ENCODE measurements at places on chromosomes 7 and 10. TPM values are rescaled to one million over a fixed set of nuclear protein-coding genes. Genes with fewer than 3 reads are reported as not detected.
A peak's percentile ranks its signal among the peaks of the same experiment; 100 is the strongest.

DNA sequence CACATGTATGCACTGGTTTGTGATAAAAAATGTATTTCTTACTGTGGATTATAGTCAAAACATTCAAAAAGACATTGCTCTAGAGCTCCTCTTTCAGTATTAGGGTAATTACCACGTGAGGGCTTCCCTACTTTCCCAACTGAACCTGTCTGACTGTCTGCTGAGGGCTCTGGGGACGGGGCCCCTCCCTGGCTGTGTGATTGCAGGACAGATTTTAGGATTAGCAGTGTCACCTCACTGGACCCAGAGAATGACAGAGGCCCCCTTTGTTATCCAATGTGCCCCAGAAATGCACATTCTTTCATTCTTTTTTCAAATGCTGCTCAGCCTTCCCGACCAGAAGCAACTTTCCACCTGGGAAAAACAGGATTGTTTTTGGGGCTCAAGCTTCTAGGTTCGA, 43.6 kb upstream of the MXI1 start:
- H3K4me3 ChIP-seq, result no peak overlapping the region
- H3K4me1 ChIP-seq, result peaks cover 11% of the 10 kb centered on the region
- no peak for DNase-seq
- H3K27ac ChIP-seq, result no peak overlapping the region
- H3K27me3 ChIP-seq, result no peaks in the 10 kb centered on the region

DNA sequence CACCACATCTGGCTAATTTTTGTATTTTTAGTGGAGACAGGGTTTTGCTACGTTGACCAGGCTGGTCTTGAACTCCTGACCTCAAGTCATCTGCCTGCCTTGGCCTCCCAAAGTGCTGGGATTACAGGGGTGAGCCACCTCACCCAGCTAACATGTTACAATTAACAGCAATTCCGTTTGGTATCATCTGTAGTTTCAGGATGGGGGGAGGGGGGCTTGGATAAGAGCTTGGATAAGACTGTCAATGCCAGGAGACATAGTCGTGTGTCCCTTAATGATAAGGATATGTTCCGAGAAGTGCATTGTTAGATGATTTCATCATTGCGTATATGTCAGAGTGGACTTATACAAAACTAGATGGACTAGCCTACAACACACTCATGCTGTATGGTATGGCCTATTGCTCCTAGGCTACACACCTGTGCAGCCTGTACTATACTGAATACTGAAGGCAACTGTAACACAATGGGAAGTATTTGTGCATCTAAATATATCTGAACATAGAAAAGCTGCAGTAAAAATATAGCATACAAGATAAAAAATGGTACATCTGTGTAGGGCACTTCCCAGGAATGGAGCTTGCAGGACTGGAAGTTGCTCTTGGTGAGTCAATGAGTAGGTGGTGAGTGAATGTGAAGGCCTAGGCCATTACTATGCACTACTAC, 103.9 kb upstream of the TNS3 start:
- no peaks in the 10 kb centered on the region for H3K4me1 ChIP-seq
- DNase-seq, result no peak
- H3K36me3 ChIP-seq, result no peaks in the 10 kb centered on the region
- H3K27ac ChIP-seq, result no peak overlapping the region

- no peaks in the 10 kb centered on the region for H3K27me3 ChIP-seq
- DNase-seq, result no peak
- no peak overlapping the region for H3K27ac ChIP-seq
These were observed 21.2 kb upstream of the SLC16A12 start for GRCh38 chr10:89556600-89556999.

- no peaks in the 10 kb centered on the region for H3K36me3 ChIP-seq
- no peaks in the 10 kb centered on the region for H3K4me1 ChIP-seq
- DNase-seq, result no peak
- H3K27me3 ChIP-seq, result no peaks in the 10 kb centered on the region
These were observed 10.3 kb downstream of the NPTX2 start for GRCh38 chr7:98627413-98627790.

DNA sequence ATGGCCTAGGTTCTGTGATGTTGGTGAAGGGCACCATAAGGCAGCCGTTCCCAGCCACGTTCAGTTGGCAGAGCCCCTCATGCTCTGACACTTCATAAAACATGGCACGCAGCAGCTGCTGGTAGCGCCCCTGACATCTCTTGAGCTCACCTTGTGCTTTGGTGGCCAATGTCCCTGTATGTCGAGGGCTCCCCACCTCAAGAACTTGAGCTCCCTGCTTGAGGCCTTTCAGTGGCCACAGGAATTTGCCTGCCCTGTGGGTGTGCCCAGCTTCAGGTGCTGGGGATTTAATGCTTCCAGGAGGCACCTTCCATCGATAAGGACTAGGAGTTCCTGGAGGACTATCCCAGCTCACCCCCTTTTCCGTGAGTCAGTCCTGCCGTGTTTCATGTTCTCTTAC, 9.5 kb upstream of the ZNF32 start:
- no peaks in the 10 kb centered on the region for H3K4me1 ChIP-seq
- DNase-seq, result no peak
- H3K36me3 ChIP-seq, result no peaks in the 10 kb centered on the region
- H3K27ac ChIP-seq, result no peak overlapping the region
- no peaks in the 10 kb centered on the region for H3K27me3 ChIP-seq

DNA sequence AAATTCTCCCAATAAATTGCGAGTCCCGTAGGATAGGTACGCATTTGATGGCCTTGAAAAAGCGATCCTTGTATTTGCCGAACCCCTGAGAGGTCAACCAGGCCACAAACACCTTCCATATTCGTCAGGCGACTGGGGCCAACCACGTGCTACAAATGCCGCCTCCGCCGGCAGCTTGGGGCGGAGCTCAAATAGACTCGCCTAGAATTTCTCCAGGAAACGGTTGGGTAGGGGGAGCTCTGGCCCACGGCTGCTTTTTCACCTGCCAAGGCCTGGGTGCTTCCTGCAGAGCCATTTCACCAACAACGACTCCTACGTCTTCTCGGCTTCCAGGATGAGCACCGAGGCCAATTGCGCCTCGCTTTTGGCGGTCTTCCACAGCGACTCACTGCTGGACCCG, 53.4 kb upstream of the KIF5B start:
- no peaks in the 10 kb centered on the region for H3K36me3 ChIP-seq
- H3K4me3 ChIP-seq, result no peak overlapping the region
- peaks cover 3% of the 10 kb centered on the region for H3K4me1 ChIP-seq
- no peaks in the 10 kb centered on the region for H3K27me3 ChIP-seq
- no peak overlapping the region for H3K27ac ChIP-seq

DNA sequence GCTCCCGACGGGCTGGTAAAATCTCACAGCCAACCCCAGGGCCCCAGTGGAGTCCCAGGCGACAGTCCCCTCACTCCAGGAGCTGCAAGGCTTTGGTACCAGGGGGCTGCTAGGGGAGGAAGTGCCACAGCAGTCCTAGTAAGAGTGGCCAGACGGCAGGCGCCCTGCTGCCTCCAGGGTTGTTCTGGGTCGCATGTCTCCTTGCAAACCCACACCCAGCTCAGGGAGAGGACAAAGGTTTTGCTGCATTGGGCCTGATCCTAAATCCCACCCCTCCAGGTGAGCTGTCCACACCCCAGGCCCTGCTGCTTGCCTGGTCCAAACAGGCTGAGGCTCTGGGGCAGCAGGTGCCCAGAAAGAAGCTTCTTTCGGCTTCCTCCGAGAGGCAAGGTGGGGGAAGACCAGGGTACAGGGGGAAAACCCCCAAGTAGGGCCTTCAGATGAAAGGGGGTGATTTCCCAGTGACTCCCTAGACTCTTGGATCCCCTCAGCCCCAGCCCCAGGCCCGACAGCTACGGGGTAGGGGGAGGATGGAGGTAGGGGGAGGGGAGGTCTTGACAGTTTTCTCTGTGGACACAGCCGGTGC, 4.2 kb upstream of the KCP start:
- DNase-seq, result no peak
- H3K4me3 ChIP-seq, result no peak overlapping the region
- peaks cover 26% of the 10 kb centered on the region for H3K4me1 ChIP-seq

DNA sequence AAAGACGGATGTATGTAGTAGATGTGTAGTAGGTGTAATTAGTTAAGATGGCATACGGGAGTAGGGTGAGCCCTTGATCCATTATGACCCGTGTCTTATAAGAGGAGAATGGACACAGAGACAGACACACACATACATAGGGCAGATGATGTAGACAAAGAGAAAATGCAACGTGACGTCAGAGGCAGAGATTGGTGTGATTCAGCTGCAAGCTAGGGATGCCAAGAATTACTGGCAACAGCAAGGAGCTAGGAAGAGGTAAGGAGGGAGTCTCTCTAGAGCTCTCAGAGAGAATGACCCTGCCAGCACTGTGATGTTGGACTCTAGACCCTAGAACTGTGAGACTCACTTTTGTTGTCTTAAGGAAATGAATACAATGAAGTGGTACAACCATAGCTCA, 247.0 kb upstream of the HABP2 start:
- DNase-seq, result no peak
- no peaks in the 10 kb centered on the region for H3K27me3 ChIP-seq
- H3K4me3 ChIP-seq, result no peak overlapping the region
- no peaks in the 10 kb centered on the region for H3K4me1 ChIP-seq

- no peaks in the 10 kb centered on the region for H3K4me1 ChIP-seq
- H3K27ac ChIP-seq, result no peak overlapping the region
- no peaks in the 10 kb centered on the region for H3K27me3 ChIP-seq
- no peaks in the 10 kb centered on the region for H3K36me3 ChIP-seq
These were observed 41.4 kb downstream of the STAM start for GRCh38 chr10:17685233-17685840.

DNA sequence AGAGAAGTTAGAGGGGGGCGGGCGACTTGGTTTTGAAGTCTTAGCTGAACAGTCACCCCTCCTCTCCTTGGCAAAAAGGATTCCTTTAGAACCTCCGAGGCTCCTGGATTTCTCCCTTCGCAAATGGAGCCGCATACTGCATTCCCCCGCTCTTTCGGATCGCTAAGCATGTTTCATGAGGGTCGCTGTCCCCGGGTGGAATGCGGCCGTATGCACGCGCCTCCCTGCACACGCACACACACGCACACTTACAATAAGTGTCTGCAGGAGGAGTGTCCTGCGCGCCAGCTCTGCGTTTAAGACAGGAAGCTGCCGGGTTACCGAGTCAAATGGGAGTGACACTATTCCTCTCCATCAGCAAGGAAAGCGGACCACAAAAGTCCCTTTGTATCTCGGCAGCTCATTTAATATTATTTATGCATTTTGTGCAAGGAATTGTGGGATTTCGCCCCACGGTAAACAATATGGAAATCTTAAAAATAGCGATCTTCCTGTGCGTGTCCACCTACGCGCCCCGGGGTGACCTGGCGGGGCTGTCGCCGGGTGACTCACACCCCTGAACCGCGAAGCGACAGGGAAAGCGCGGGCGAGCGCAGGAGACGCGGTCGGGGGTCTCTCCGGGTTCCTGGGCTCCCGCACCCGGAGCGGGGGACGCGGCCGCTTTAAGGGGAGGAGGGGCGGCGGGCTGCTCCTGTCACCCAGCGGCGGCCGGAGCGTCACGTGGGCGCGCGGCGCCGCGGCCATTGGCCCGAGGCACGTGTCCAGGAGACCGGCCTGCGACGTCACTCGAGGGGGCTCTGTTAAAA, 988 bp upstream of the EN2 start:
- H3K27ac ChIP-seq, result no peak overlapping the region
- H3K27me3 ChIP-seq, result peaks cover 20% of the 10 kb centered on the region
- peaks cover 47% of the 10 kb centered on the region for H3K4me1 ChIP-seq
- peak overlapping the region; percentile 43 for H3K4me3 ChIP-seq
- no peak for DNase-seq

GRCh38 chr7:113217314-113217713, 99.0 kb upstream of the SMIM30 start:
- H3K27me3 ChIP-seq, result no peaks in the 10 kb centered on the region
- H3K27ac ChIP-seq, result no peak overlapping the region
- H3K4me1 ChIP-seq, result no peaks in the 10 kb centered on the region
- no peak for DNase-seq
- H3K36me3 ChIP-seq, result no peaks in the 10 kb centered on the region

DNA sequence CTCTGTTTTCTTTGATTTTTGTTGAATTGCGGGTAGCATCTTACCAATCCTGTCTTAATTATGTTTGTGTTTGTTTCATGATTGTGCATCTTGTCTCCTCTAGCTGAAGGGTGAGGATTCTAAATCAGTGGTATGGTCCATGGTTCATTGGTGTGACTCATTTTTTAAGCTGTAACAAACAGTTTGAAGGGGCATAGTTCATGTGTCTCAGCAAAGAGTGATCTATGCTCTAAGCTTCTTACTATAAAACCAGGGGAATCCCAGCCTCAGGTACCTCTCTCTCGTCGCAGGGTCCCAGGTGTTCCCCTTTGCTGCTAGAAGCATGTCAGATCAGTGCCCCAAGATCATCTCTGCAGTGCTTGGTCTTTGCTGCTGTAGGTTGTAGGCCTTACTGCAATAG, 100.1 kb downstream of the OTUD1 start:
- peaks cover 19% of the 10 kb centered on the region for H3K4me1 ChIP-seq
- no peak overlapping the region for H3K4me3 ChIP-seq
- no peaks in the 10 kb centered on the region for H3K36me3 ChIP-seq

DNA sequence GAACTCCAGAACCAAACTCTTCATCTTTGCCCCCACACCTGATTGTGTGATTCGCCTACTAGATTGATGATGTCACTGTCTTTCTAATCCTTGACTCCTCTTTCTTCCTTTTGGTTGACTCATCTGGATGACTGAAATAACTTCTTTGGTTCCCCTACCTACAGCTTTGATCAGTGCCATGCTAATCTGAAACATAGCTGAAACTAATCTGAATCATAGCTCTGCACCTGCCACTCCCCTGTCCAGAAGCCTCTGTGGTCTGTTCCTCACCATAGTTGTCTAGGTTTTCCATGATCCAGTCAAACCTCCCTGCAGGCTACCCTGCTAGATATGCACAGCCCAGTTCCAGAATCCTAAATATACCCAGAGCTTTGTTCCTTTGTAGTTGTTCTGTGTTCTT, 51.9 kb downstream of the ZNF365 start:
- H3K36me3 ChIP-seq, result no peaks in the 10 kb centered on the region
- no peak overlapping the region for H3K27ac ChIP-seq
- peaks cover 8% of the 10 kb centered on the region for H3K4me1 ChIP-seq
- no peak overlapping the region for H3K4me3 ChIP-seq
- no peak for DNase-seq

DNA sequence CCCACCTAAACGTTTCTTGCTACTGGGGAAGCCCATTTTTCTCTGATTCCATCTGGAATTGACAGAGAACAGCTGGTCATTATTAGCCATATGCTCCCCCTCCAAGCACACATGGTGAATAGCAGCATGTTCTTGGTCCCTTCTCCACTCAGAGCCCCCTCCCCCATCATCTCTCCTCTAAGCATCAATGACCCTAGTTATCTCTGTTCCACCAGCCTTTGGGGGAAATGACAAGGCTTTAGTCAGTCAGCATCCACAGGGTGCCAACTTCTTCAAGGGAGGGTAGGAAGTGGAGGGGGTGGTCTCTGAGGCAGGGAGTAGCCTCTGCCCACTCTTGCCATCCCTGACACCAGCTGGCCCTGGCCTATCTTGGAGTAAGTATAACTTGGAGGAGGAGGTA, 163.1 kb downstream of the UBE2H start:
- no peaks in the 10 kb centered on the region for H3K36me3 ChIP-seq
- peaks cover 6% of the 10 kb centered on the region for H3K27me3 ChIP-seq
- no peak overlapping the region for H3K4me3 ChIP-seq
- DNase-seq, result no peak
- no peak overlapping the region for H3K27ac ChIP-seq

- no peaks in the 10 kb centered on the region for H3K27me3 ChIP-seq
- H3K27ac ChIP-seq, result no peak overlapping the region
- no peaks in the 10 kb centered on the region for H3K4me1 ChIP-seq
- no peaks in the 10 kb centered on the region for H3K36me3 ChIP-seq
- no peak overlapping the region for H3K4me3 ChIP-seq
These were observed 9.1 kb downstream of the CELF2 start for GRCh38 chr10:11026773-11027172.

Gene HABP2
- total RNA-seq, result not detected

Gene STAMBPL1
- total RNA-seq, result 15.7 TPM

Gene ANKRD16
- 17.7 TPM for total RNA-seq

Gene SFXN3
- total RNA-seq, result 95.0 TPM

Gene STRIP2
- total RNA-seq, result 0.49 TPM

Gene BAIAP2L1
- total RNA-seq, result 17.2 TPM

Gene SPDYE5
- not detected for total RNA-seq

Gene CAMK1D
- total RNA-seq, result 12.8 TPM

All from vagina (tissue), 2 donors.